Activated CD4-positive, alpha-beta T cell treated with anti-CD3 and anti-CD28 coated beads, Interleukin-2, amount 10 ng/mL, durations not matched to agents 7 days and 5 days (primary cell): ENCODE measurements at places on chromosomes 2 and 18.
A peak's percentile ranks its signal among the peaks of the same experiment; 100 is the strongest.

- H3K4me3 ChIP-seq = no peak overlapping the region
- H3K27ac ChIP-seq = no peak overlapping the region
- peaks cover 2% of the 10 kb centered on the region for H3K27me3 ChIP-seq
Measured at GRCh38 chr2:241877989-241878970, 8.8 kb downstream of the RTP5 start.

DNA sequence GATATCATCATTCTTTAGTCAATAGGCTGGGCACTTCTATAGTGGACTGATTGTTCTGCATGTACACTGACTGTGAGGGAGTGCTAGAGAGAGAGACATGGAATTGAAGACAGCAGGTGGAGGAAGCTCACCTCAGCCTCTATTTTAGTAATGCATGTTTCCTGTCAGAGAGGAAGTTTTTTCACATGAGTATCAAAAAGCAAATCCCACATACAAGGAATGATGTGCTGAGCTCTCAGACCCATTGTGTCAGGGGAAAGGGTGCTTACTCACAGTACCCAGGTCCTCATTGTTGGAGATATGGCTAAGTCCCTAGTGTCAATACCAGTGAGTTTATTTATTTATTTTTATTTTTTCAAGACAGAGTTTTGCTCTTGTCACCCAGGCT, 9.9 kb upstream of the CDK15 start:
- H3K4me1 ChIP-seq = no peaks in the 10 kb centered on the region
- no peak overlapping the region for H3K4me3 ChIP-seq
- H3K27me3 ChIP-seq = no peaks in the 10 kb centered on the region
- DNase-seq = no peak

- no peaks in the 10 kb centered on the region for H3K4me1 ChIP-seq
- H3K36me3 ChIP-seq = no peaks in the 10 kb centered on the region
- no peak overlapping the region for H3K4me3 ChIP-seq
- H3K27me3 ChIP-seq = peaks cover 5% of the 10 kb centered on the region
- DNase-seq = no peak
Measured at GRCh38 chr2:178258916-178259315, 64.6 kb downstream of the OSBPL6 start.

GRCh38 chr2:101704046-101704466, 6.5 kb downstream of the MAP4K4 start:
- DNase-seq = peak; percentile 47
- H3K27ac ChIP-seq = peak overlapping the region; percentile 94

- H3K36me3 ChIP-seq = peaks cover 17% of the 10 kb centered on the region
- peaks cover 64% of the 10 kb centered on the region for H3K4me1 ChIP-seq
- no peak overlapping the region for H3K4me3 ChIP-seq
- H3K27me3 ChIP-seq = no peaks in the 10 kb centered on the region
Measured at GRCh38 chr18:13460946-13461345, 242.4 kb downstream of the LDLRAD4 start.

DNA sequence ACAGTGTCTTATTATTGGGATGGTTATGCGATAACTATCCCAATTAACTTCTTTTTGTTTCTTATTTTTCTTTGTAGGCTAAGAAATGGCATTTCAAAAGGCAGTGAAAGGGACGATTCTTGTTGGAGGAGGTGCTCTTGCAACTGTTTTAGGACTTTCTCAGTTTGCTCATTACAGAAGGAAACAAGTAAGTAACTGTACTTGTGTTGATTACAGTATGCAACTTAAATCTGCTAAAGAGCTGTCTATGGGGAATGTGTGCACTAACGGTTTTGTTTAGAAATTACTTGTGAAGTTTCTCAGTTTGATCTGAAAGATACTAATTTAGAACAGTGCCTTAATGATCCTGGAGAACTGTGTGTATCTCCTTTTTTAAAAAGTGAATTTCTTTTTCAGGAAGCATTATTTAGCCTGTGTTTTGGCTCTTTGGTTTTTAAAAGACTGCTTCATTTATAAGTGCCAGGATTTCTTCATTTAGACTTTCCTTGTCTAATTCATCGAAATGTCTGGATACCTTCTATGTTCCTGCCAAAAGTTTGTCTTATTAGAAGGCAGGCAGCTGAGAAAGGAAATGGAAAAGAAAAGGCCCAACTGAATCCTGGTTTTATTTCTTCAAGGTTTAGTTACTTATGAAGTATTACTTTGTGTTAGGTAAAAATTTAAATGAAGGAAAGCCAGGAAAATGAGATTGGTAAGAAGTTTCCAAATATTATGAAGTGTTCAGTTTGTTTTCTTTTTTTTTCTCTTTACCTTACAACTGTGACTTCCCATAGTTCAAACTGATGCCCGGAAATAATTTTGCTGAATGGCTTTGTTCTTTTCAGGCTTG, 40.1 kb downstream of the GPD2 start:
- H3K27me3 ChIP-seq = no peaks in the 10 kb centered on the region
- H3K36me3 ChIP-seq = peaks cover 19% of the 10 kb centered on the region
- no peak overlapping the region for H3K27ac ChIP-seq
- H3K4me1 ChIP-seq = peaks cover 29% of the 10 kb centered on the region
- no peak overlapping the region for H3K4me3 ChIP-seq
- no peak for DNase-seq

DNA sequence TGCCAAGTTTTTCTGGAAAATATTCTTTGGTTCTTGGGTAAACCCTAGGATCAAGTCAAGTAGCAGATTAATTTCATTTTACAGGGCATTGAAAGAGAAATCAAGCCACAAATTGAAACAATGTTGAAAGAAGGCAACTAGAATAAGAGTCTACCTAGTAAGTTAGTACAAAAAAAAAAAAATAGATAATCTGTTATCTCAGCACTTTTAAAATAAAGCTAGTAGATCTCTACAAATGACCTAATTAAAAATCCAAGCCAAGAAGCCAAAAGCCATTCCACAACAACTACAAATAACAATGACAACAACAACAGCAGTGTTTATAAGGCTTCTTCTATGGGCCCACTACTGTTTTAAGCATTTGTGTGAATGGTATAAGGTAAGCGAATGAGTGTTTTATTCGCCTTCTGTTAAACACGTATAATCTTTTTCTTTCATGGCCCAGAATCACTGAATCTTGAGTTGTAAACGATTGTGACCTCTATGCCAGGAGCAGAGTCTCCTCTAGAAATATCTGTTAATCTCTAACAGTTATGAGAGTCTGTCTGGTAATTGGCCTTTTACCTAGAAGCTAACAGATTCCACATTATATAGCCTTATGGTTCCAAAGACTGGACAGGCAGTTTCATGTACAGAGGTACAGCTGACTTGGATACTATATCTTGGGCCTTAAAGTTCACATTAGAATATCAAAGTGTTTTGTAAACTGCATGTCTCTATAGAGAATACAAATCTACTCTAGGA, 28.6 kb upstream of the CUL3 start:
- H3K36me3 ChIP-seq = no peaks in the 10 kb centered on the region
- H3K4me1 ChIP-seq = no peaks in the 10 kb centered on the region
- no peaks in the 10 kb centered on the region for H3K27me3 ChIP-seq
- H3K4me3 ChIP-seq = no peak overlapping the region

DNA sequence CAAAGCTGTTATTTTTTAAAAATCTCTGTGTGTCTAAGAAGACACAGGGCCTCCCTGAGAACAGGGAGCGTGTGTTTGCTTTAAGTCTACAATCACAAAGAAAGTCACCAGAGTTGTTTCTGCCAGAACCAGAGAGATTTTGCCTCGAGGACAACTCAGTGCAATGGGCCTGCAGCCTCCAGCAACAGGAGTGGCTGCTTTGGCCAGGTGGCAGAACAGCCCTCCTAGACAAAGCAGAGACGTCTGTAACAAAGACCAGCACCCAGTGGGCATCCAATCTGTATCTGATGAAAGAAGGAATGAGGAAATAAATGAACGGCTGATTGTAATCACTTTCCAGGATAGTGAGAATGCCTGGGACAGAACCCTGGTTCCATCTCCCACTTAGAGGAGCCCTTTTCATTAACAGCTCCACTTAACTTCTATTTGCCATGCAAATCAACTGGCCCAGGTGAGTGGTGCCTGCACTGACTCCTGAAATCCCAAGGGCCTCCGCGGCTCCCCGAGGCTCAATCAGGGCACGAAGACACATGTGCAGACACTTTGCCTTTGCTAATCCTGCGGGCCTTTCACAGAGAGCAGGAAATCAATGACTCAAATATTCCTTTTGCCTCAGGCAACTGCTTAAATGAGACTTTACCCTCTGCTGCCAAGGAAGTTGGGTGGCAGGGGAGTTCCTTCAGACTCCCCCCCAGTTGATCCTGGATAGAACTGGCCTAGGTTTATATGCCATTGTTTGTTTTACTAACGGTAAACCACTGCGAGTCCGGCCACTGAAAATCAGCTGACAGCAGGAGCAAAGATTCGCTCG, 146.5 kb downstream of the CABLES1 start:
- peaks cover 11% of the 10 kb centered on the region for H3K36me3 ChIP-seq
- H3K4me3 ChIP-seq = no peak overlapping the region
- H3K27me3 ChIP-seq = no peaks in the 10 kb centered on the region
- no peak overlapping the region for H3K27ac ChIP-seq
- no peak for DNase-seq

DNA sequence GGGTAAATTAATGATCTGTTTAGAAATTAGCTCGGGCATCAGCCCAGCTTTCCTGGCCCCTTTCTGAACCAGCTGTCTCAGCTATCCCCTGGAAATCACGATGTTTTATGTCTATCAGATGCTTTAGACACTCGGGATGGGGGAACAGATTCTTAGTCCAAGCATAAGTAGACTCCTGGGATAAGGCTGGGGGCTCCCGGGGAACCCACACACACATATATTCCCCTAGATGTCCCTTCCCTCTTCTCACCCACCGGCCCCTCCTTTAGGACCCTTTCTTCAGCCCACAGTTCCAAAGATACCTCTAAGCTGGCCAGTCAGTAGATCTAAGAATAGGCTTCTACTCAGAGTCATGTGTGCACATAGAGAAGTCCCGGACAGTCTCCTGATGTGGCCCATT, 151.5 kb upstream of the COPS8 start:
- no peaks in the 10 kb centered on the region for H3K36me3 ChIP-seq
- no peak overlapping the region for H3K27ac ChIP-seq
- peaks cover 2% of the 10 kb centered on the region for H3K27me3 ChIP-seq

- H3K27ac ChIP-seq = no peak overlapping the region
- H3K4me1 ChIP-seq = no peaks in the 10 kb centered on the region
- H3K36me3 ChIP-seq = no peaks in the 10 kb centered on the region
- DNase-seq = no peak
Measured at GRCh38 chr2:109467701-109468100, 146.1 kb downstream of the SEPTIN10 start.

- peak overlapping the region; percentile 66 for H3K4me3 ChIP-seq
- no peak overlapping the region for H3K27ac ChIP-seq
- H3K36me3 ChIP-seq = peaks cover 34% of the 10 kb centered on the region
- peaks cover 66% of the 10 kb centered on the region for H3K4me1 ChIP-seq
- no peaks in the 10 kb centered on the region for H3K27me3 ChIP-seq
- no peak for DNase-seq
Measured at GRCh38 chr2:25821225-25822056, 56.8 kb downstream of the ASXL2 start.

DNA sequence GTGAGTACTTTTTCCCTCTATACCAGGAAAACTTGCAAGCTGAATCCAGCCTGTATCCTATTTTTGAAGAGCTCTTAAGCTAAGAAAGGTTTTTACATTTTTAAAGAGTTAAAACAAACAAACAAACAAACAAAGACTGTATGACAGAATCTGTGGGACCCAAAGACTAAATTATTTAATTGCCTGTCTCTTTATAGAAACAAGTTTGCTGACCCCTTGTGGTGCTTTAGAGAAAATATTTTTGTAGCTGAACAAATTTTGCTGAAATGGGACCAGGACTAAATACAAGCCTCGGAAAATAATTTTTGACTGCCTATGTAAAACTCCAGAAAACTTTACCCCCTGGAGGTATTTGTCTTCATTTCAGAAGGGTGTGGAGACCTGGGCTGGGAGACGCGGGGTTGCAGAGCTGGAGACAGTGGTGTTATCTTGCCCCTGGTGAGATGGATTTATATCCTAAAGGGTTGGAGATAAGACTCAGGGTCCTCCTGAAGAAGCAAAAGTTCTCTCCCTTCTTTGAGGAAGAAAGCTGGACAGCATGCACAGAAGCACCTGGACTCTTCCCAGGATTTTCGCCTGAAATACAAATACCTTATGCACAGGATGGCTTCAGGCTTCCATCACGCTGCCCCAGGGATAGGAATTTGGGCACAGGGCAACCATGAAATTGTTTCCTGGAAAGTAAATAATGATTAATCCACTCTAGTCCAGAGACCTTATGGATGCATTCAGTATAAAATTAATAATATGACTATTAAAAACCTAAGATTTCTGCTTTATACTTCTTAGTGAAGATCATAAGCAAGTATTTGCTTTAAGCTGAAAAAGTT, 54.3 kb downstream of the TMX3 start:
- no peaks in the 10 kb centered on the region for H3K4me1 ChIP-seq
- DNase-seq = no peak
- no peaks in the 10 kb centered on the region for H3K27me3 ChIP-seq
- H3K36me3 ChIP-seq = no peaks in the 10 kb centered on the region
- H3K27ac ChIP-seq = no peak overlapping the region

DNA sequence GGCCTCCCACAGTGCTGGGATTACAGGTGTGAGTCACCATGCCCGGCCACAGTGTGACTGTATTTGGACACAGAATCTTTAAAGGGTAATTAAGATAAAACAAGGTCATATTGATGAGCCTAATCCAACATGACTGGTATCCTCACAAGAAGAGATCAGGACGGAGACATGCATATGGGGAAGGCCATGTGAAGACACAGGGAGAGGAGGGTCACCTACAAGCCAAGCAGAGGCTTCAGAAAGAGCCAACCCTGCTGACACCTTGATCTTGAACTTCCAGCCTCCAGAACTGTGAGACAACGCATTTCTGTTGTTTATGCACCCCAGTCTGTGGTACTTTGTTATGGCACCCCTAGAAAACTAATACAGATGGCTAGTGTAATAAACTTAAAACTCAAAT, 72.4 kb downstream of the REV1 start:
- no peaks in the 10 kb centered on the region for H3K4me1 ChIP-seq
- no peak overlapping the region for H3K27ac ChIP-seq
- H3K27me3 ChIP-seq = no peaks in the 10 kb centered on the region
- no peak for DNase-seq
- H3K4me3 ChIP-seq = no peak overlapping the region
- peaks cover 51% of the 10 kb centered on the region for H3K36me3 ChIP-seq

- no peaks in the 10 kb centered on the region for H3K36me3 ChIP-seq
- H3K4me3 ChIP-seq = no peak overlapping the region
- H3K27ac ChIP-seq = no peak overlapping the region
- H3K4me1 ChIP-seq = no peaks in the 10 kb centered on the region
- H3K27me3 ChIP-seq = no peaks in the 10 kb centered on the region
- DNase-seq = no peak
Measured at GRCh38 chr2:59034837-59035236, 793.7 kb upstream of the FANCL start.

- DNase-seq = no peak
- no peaks in the 10 kb centered on the region for H3K36me3 ChIP-seq
- H3K27ac ChIP-seq = no peak overlapping the region
- peaks cover 14% of the 10 kb centered on the region for H3K27me3 ChIP-seq
Measured at GRCh38 chr2:12683457-12684100, 33.2 kb upstream of the TRIB2 start.
